ENCODE measurements at places on chromosomes 1 and 21.

- DNase-seq: no peak
Observed at GRCh38 chr21:44072111-44072510, 35.1 kb upstream of the PWP2 start.

DNA sequence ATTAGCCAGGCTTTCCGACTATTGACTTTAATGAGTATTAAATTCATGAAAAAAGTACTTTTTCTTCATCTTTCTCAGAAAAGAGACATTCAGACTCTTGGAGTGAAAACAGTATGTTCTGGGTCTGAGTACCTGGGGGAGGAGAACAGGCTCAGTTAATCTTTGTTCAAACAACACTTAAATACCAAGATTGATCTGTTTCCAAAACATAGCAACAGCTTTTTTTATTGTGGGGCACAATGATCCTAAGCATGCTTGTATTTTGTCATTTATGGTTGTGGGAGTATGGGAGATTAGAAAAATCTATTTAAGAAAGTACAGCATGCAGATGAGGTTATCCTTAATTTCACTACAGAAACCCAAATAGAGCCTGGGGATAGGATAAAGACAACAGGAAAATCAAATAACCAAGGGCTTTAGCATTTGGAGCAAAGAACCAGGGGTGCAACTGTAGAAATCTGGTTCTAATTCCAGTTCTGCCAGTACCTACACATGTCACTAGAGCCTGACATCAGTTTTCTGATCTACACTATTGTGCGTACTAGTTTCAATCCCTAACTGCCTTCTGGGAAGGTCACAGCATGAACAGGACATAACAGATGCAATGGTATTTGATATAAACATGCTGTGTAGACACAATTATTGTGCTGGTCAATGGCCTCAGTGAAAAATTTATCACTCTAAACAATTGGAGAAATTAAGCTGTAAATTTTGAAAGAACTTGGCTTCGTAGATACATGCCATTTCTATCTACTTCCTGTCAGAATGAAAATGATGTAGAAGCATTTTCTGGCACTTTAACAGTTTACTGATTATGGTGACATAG, 91.2 kb downstream of the KCNK1 start:
- DNase-seq: no peak

GRCh38 chr1:91007827-91008226, 14.0 kb downstream of the ZNF644 start:
- no peak for DNase-seq

GRCh38 chr1:234655328-234656069, 45.5 kb upstream of the IRF2BP2 start:
- no peak for DNase-seq

DNA sequence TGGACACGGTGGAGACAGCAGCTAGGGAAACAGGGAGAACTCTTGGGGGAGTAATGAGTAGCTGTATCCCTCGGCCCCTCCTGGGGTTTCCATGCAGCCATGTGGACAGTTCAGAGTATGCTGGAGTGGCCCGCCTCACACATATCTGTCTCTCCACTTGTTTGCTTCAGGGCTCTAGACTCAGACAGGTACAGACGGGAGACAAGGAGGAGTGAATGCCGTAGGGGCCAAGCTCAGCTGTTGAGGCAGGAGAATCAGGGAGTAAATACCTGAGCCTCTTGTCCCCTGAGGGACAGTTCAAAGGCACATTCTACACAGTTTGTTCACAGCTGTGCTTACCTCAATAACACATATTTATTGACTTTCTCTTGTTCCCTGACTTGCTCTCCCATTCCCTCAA, 7.7 kb upstream of the PTGFRN start:
- DNase-seq: no peak

GRCh38 chr1:236144033-236144432, 1.7 kb downstream of the GPR137B start:
- no peak for DNase-seq

DNA sequence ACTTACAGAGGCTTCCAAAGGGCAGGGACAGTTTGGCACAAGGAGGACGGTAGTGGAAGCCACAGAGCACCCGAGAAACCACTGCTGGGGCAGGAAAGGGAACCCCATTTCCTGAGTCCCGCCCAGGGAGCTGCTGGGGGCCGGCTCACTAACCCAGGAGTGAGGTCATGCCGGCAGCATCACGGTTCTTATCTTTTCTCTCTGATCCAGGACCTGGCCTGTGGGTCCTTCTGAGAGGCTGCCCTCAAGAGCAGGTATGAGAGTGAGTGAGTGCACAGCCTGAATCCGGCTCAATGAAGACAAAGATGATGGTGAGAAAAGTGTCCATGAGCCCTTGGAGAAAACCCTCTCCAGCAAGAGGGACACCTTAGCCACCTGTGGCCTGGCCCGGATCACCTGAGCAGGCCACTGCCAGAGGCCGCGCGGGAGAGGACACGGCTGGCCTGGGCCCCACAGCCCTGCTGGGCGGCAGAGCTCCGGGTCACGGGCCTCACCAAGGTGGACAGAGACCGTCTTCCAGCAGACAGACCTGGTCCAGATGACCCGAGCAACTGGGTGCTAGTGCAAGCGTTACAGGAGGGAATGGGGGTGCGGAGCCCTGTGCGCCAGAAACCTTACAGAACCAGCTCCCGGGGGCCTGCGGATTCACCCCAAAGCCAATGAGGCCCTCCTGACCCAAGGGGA, 94.9 kb downstream of the RIPK4 start:
- no peak for DNase-seq

DNA sequence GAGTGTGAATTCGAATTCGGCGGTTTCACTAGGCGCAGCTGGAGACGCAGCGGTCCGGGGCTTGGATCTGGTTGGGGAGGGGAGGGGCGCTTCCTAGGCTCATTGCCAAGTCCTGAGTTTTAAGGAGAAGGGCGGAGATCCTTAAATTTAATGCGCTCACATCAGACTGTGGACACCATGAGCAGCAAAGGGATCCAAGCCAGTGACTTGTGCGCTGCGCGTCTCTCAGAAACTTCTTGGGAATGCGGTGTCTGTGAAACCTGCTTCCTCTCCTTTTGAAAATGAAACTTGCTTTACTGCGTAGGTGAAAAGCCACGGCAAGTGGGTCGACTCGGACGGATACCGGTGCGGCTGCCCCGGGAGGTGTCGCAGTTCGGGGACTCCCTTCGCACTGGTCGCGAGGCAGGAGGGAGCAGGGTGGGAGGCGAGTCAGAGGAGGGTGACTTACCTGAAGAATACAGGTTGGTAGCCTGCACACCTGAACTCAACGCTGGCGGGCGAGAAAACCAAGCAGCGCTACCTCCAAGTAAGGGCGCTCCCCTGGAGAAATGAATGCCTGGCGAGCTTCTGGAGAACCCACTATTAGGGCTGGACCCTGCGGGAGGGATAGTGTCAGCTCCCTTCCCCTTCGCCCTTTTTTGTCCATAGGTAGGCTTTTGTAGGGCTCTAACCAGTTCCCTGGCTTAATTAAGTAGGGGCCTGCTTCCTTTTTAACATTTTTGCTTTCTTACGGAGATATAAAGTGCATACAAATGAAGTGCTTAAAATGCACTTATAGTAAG, 992 bp downstream of the TENT5C start:
- peak; percentile 70 for DNase-seq

- no peak for DNase-seq
Observed at GRCh38 chr1:203065986-203066385, 19.8 kb downstream of the MYOG start.

DNA sequence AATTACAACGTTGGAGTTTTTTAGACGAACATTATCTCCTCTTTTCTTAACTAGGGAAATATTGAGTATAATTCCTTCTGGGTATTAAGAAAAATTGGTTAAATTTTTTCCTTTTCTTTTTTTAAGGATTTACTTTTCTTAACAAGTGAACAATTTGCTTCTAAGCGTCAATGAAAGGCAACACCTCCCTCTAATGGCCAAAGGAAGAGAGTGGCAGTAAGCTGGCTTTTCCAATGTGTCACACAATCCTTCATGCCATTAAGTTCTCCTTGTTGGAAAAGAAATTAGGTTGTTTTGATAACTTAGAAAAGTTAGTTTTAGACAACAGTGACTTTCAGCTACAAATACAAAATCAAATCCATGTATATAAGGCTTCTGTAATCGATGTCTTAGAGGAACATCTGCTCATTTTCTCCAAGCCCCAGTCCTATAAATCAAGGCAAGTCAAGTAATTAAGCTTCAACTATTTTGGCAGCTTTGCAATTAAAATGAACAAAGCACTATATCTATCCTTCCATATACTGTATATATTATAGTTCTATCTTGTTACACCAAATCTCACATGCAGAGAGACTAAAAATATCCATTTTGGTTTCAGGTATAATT, 62.8 kb downstream of the EDEM3 start:
- DNase-seq: no peak

- DNase-seq: no peak
Observed at GRCh38 chr1:8578936-8579335, 238.5 kb downstream of the RERE start.

DNA sequence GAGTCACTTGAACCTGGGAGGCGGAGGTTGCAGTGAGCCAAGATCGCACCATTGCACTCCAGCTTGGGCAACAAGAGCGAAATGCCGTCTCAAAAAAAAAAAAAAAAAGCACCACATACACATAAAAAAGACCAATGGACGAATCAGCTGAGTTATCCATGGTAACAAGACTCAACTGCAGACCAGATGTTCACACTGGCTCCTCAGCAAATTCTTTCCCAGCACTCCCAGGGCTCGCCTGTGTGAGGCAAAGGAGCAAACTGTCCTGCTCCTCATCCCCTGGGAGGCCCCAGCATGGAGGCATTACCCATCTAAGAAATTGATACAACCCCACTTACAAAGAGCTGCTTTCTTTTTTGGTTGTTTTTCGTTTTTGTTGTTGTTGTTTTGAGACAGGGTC, 3.1 kb downstream of the TMEM234 start:
- no peak for DNase-seq

GRCh38 chr1:101188331-101188730, 48.5 kb upstream of the S1PR1 start:
- DNase-seq: no peak

- DNase-seq: no peak
Observed at GRCh38 chr1:223228201-223228600, 85.2 kb upstream of the TLR5 start.

GRCh38 chr1:43004587-43005459, 46.2 kb upstream of the SLC2A1 start:
- DNase-seq: no peak

DNA sequence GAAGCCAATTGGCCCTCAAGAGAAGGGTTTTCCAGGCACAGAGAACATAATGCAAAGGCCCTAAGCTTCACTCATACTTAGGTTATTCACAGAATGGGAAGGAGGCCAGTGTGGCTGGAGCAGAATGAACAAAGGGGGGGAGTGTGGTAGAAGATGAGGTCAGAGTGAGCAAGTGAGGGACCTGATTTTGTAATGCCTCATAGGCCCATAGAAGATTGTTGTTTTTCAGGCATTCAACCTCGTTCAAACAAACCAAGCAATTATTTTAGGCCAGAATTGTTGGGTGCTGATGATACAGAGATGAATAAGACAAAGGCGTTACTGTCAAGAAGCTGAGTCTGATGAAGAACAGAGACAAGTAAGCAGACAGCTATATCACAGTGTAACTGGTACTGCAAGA, 54.5 kb upstream of the RAP1A start:
- DNase-seq: no peak

DNA sequence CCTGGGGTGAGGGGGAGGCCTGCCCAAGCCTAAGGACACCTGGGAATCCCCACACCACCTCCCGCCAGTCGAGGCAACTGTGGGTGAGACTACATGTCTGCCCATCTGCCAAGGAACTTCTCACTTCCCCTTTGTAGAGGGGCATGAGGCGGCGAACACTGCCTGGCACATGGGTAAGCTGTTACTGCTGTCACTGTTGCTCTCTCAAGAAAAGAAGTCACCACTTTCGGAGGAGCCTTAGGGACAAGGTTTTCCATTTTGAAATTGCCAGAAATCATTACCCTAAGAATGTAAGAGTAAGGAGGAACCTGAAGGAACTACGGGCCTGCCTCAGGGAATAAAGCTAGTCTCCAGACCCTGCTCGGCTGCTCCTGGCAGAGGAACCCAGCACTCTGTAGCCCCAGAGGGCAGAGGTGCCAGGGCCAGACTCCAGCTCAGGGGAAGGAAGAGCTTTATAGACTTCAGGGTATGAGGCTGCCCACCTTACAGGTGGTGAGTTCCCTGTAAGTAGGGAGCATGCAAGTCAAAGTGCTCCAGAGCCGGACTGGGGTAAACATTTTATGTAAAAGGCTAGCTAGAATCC, 23.3 kb downstream of the SLC2A1 start:
- DNase-seq: peak; percentile 79

- no peak for DNase-seq
Observed at GRCh38 chr21:46081862-46082712, 15.8 kb upstream of the COL6A2 start.

- no peak for DNase-seq
Observed at GRCh38 chr1:246591504-246591903, 25.2 kb downstream of the CNST start.

DNA sequence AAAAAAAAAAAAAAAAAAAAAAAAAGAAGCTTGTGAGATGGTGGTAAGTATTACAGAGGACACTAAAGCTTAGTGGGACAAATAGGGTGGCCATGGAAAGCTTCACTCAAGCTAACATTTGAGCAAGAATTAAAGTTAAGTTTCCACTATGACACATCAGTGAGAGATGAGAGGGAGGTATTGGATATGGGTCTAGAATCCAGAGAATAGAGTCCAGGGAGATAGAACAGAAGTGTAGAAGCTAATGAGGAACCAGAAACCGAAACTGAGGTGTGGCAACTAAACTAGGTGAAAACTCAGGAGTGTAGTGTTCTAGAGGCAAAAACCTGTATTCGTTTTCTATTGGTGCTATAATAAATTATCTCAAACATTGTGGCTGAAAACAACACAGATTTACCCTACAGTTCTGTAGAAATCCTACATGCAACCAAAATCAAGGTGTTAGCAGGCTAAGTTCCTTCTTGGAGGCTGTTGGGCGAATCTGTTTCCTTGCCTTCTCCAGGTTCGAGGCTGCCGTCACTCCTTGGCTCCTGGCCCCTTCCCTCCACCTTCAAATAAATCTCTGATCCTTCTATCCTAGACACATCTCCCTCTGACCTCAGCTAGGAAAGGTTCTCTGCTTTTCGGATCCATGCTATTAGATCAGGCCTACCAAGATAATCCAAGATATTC, 36.2 kb downstream of the PTP4A2 start:
- no peak for DNase-seq

- peak; percentile 25 for DNase-seq
Observed at GRCh38 chr1:174964972-174965361, 34.8 kb upstream of the CACYBP start.

- DNase-seq: no peak
Observed at GRCh38 chr1:56910441-56910985, 55.3 kb downstream of the C8B start.

- DNase-seq: no peak
Observed at GRCh38 chr1:28509705-28510272, 3.9 kb downstream of the RCC1 start.

GRCh38 chr1:230972855-230973271, 5.8 kb downstream of the TTC13 start:
- DNase-seq: peak; percentile 64

DNA sequence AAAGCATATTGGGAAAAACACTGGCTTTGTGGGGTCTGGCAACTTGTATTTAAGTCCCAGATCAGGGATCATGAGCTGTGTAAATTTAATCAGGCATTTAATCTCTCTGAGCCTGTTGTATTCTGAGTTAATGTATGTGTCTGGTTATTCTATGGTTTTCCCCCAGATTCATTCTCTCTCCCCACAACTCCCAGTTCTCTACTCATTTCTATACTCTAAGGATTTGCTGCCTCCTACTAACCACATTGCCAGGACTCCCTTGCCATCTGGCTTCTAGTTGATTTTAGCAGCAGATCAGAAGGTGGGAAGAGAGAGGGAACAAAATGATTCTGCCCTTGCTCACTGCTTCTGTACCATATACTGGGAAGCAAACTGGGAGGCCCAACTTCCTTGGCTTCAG, 31.4 kb upstream of the S1PR1 start:
- no peak for DNase-seq
